ENCODE measurements at places on chromosomes 7 and 10.

DNA sequence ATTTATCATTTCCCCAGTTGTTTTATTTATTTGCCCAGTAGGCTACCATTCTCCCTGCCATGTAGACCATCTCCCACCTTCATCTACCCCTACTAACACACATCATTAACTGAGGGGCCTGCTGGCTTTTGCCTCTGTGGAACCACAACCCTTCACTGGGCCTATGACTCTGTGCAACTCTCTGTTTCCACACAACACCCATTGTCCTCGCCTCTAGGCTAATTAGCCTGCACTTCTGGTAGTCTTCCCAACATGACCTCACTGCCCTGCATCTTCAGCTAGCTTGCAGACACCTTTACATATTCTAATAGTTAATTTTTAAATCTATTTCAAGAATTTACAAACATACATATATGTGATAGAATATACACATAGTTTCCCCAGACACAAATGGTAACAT lies 7.5 kb downstream of the ANKIB1 start:
- DNase-seq: no peak

DNA sequence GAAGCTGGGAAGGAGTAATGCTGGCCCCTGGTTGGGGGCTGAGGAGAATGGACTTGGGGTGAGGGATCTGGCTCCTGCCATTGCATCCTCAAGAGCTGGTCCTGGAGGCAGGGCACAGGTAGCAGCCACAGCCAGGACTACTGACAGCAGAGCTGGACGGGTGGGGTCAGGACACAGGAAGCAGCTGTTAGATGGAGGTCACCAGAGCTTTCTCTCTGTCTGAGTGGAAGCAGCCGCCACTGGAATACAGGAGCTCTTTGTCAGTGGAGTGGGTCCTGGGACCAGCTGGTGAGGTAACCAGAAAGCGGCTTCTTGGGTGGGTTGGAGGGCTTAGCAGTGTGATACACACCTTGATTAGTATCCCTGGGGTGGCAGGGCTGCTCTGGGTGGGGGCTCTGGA lies 58.1 kb upstream of the AQP1 start:
- DNase-seq: peak; percentile 22

GRCh38 chr7:82441669-82442478 lies 1.7 kb downstream of the CACNA2D1 start:
- no peak for DNase-seq

- no peak for DNase-seq
Observed at GRCh38 chr7:28068811-28069216, 111.8 kb downstream of the JAZF1 start.

DNA sequence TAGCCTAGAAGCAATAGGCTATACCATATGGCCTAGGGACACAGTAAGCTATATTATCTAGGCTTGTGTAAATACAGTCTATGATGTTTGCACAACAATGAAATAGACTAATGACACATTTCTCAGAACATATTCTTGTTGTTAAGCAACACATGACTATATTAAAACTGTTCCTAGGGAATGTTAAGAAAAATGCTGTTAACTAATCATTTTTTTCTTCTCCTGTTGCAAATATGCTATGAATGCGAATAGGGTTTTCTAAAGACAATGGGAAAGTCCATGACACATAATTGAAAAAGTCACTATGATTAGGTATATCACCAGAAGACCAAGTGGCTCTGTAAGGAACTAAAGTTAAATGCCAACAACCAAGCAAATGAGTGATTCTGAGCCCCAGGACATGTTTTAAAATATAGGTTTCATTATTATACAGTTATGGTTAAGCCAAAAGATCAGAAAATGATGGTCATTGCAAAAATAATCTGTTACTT lies 454.0 kb upstream of the SORCS1 start:
- DNase-seq: no peak

DNA sequence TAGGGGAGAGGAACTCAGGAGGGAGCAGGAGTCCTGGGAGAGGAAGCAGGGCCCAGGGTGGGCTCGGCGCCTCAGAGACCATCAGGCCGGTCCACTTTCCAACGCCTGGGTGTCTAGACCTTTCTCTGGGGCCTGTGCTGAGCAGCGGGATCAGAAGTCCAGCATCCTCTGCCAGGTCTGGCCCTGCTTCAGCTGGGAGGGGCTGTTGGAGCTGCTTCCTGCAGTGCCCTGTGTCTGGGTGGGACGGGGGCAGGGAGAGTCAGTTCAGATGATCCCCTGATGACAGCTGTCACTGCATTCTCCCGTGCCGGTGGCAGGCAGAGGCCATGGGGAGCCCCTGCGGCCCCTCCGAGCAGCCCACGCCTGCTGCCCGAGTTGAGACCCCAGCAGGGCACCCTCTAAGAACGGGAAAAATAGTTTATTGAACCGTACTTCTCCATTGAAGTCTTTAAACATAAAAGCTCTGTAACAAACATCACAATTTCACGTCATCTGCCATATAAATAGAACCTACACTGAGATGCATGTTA lies 23.3 kb downstream of the AP5Z1 start:
- no peak for DNase-seq

Data from aorta (tissue), 5 donors.